ENCODE measurements at places on chromosomes 3 and 15.

DNA sequence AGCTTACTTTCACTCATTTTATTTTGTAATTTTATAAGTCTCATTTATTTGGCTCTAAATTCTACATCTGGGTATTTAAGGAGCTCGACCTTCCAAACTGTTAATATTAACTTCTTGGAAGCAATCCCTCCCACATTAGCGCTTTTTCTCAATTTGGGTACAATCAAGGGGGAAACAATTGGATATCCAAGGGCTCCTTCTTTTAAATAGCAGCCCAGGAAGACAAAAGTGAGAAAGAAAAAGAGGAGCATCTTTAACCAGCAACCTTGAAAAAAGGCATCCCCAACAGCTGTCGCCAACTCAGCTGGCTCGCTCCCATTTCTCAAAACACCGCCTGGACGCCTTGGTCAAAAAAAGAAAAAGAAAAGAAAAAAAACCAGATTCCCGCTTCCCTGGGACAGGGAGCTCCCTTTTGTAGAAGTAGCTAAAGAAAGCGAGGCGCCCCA is 873 bp downstream of the C3orf70 start:
- DNase-seq: no peak

DNA sequence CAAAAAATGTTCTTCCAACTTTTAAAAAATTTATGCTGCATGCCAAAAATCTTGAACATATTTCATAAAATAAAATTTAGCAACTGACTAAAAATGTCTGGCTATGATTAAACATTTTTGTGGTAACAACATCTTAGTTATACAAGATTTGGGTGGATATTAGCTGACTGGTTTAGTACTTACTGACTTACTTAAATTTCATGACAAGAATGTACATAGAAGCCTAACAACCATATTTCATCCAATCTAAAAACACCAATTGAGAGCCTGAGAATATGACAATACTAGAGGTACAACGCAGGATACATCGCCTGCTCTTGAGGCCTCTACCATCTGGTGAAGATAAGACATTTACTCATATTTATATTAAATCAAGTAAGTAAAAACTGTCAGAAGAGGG is 34.6 kb downstream of the GNB4 start:
- DNase-seq: no peak

GRCh38 chr3:172853921-172854666 is 103.6 kb downstream of the ECT2 start:
- no peak for DNase-seq

DNA sequence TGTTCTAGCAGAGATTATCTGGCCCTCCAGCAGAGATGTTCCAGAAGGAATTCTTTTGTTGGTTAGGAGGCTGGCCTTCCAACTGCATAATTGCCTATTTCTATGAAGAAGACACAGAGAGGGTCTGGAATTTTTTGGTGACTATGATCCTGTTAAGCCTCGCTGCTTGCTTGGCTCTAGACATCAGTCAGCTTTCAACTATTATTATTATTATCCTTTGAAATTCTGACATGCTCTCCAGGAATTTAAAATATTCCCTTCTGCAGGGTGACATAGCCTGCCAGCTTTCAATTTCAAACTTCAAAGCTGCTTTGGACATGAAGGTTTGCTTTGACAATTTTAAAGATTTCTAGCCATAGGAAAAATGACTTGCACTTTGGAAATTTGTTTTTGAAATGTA is 26.3 kb upstream of the ZNF148 start:
- DNase-seq: no peak

DNA sequence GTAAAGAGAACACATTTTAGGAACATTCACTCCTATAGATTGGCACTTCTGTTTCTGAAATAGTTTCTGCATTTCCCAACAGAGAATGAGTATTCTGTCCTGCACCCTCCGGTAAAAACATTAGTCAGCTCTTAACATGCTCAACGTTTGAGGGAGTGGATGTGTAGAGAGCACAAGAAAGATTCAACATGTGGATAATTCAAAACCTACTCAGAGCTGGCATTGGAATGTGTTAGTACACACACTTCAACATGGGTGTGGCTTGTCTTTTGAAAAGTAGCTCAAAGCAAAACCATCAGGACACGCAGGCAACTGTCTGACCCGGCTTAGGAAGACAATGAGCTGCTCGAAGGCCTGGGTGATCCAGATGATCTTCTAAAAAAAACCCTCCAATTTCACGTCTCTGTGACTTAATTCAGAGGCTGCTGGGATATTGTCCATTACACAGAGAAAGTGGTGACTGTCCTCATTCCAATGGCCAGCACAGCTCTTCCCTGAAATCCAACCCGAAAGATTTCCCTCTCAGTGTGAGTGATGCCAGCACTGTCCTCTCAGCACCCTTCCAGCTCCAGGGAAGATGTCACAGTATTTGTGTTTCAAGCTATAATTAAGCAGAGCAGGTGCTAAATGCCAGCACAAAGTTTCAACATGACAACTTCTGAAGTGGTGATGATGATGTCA is 18.1 kb downstream of the FBN1 start:
- no peak for DNase-seq

DNA sequence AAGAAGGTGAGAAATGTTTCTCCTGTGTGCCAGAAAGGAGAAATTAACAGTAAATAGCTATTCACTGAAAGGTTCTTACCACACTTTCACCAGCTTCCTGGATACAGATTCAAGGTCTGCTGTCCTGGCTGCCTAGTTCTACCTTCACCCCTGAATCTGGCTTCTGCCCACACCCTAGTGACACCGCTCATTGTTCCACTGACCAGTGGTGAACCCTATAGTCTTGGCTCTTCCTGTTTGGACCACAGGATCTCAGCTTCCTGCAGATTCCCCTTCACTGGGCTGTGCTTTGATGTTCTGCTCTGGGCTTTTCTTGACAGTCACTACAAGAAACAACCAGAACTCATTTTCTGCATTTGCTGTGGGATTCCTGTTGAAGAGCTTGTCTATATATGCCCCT is 250.0 kb downstream of the XXYLT1 start:
- no peak for DNase-seq

- no peak for DNase-seq
These were observed 2.9 kb downstream of the SEMA3F start for GRCh38 chr3:50157827-50158529.

DNA sequence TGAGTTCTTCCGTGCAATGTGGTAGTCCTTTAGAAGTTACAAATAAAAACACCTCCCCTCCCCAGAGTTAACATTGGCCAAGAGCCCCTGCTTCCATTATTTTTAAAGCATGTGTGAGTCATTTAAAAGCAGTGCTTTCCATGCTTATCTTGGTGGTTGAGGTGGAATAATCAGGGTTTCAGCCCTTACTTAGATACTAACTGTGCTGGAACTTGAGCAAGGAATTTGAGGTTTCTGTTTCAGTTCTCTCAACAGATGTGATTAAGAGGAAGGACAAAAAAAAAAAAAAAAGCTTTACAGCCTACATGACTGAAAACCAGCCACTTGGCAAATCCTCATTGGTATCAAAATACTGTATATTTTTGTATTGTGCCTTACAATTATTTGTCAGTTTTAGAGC is 64.5 kb downstream of the CGNL1 start:
- no peak for DNase-seq

DNA sequence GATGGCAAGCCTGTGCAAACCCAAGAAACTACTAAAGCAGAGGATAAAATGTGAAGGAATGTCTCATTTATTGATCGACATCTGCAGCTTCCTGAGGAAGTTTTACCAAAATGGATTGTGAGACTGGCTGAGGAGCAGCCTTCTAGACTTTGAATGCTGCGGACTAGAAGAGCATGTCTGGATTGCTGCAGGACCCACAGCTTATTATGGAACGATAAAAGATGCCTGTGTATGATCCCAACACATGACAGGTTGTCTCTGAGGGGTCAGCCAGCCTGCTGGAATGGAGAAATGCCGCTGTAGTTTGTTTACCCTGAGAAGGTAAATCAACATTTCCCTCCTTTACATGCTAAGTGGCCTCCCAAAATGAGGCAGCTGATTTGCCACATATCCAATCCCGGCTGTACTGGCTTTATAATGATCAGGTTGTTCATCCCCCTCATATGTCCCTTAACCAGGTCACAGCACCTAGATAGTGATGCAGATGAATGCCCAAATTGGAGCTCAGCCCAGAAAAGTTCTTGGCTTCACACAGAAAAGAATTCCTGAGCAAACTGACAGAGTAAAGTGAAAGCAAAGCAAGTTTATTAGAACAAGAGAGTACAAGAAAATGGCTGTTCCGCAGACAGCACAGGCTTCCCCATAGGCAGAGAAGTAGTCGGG is 63.9 kb downstream of the IL12A start:
- no peak for DNase-seq

GRCh38 chr3:155420881-155421486 is 127.5 kb upstream of the STRIT1 start:
- no peak for DNase-seq

DNA sequence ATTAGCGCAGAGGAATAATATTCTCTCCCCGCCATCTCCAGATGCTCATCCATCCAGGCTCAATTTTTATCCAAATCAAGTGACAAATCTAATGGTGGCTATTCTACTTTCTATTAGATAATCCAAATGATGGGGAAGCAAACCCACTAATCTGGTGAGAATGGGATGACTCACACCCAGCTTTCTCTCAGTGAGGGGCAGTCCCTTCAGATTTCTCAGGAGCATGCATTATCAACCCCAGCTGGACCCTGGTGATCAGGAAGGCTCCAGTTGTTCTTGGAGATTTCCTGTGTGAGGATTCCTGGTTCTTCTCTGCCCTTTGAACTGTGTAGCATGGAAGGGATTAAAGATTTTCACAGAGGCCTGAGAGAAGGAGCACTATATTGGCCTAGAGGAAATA is 358.0 kb downstream of the WDR72 start:
- no peak for DNase-seq

- DNase-seq: peak; percentile 38
These were observed 74.1 kb downstream of the SENP2 start for GRCh38 chr3:185659942-185660921.

GRCh38 chr3:30639937-30640336 is 33.5 kb downstream of the TGFBR2 start:
- DNase-seq: no peak

- DNase-seq: no peak
These were observed 770.8 kb upstream of the BCHE start for GRCh38 chr3:166607933-166608521.

DNA sequence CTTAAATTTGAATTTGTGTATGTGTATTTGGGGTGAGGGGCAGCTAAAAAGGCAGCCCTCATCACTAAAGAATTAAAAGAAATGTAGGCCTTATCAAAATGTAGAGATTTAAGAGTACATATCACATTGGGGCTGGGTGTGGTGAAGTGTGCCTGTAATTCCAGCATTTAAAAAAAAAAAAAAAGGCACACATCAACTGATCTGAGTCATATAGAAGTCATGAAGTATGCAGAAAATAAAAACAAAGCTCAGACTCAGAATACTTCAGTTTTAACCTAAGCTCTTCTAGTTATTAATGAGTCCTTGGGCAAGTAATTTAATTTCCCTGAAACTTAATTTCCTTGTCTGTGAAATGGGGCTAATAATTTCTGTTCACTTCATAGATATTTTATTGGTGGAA is 31.6 kb downstream of the SLC24A1 start:
- DNase-seq: no peak

DNA sequence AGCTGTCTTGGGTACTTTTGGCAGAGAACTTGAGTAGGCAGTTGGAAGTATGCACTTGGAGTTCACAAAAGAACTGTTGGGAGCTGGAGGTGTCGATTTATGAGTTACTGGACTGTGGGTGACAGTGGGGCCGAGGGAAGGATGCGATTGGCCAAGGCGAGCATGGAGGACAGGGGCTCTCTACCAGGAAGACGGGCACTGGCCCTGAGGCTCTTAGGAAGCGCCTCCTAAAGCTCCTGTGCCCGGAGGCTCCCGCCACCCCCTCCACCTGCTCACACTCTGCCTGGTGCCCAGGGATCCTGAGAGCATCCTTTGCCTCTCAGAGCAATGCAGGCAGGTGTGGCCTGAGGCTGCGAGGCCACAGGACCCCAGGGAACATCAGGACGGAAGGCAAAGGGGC is 69.0 kb downstream of the CRTC3 start:
- no peak for DNase-seq

DNA sequence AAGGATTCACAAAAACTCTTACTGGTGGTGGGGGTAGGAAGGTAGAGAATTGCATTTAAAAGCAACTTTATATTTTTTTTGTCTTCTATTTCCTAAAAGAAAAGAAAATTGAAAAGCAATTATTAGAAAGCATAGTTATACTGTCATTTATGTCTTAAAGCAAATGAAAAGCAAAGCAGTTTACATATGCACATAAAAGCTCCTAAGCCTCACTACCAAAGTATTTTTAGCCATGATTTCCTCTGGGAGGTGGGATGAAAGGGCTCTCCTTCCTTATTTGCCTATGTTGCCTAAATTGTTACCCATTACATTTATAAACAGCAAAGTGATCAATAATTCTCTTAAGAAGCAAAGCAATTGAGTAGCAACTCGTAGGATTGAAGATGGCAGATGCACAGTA is 7.0 kb downstream of the ZNF445 start:
- DNase-seq: no peak

DNA sequence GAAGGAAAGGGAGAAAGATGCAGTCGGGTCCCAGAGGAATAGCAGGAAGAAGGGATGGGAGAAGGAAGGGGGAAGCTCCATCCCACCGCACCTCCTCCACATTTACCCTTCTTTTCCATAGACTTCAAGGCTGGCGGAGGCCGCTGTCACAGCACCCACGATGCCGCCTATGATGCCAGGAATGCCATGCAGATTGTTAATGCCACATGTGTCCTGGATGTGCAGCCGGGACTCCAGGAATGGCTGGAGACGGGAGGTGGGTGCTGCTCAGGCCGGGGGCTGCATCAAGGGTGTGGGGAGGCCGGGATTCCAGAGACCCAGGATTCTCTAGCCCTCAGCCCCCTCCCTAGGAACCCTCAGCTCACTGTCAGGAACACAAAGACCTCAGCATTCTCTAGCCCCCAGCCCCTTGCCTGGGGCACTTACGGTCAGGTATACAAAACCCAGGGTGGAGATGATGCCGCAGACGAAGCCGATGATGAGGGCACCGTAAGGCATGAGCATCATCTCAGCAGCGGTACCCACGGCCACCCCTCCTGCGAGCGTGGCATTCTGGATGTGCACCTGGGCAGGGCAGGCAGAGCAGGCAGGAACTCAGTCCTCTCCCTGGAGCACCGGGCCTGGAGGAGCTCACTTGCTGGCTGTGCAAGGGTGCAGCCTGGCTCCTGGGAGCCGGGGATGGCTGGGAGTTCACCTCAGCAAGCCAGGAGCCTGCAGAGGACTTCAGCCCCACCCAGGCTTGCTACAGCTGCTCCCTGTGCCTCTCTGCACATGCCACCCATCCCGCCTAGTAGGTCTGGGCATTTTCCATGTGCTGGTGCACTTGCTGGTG is 18.8 kb downstream of the RHCG start:
- no peak for DNase-seq

DNA sequence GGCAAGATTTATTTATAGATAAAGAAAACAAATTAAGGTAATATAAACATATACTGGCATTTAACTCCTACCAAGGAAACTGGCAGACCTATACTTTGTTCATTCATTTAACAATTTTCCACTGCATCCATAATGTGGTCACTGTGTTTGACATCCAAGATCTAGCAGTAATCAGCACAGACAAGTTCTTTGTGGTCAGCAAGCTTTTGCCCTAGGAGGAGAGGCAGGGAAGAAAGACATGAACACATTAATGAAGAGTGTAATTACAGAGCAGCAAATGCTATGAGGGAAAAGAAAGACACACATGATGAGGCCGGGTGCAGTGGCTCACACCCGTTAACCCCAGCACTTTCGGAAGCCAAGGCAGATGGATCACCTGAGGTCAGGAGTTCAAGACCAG is 34.4 kb downstream of the SUCLG2 start:
- no peak for DNase-seq

GRCh38 chr3:56321383-56321782 is 146.9 kb downstream of the ERC2 start:
- DNase-seq: no peak

- DNase-seq: no peak
These were observed 34.1 kb downstream of the ZNF710 start for GRCh38 chr15:90035095-90035839.
